ENCODE measurements at places on chromosomes 2 and 18.

GRCh38 chr2:80700961-80701360, 396.4 kb upstream of the LRRTM1 start:
- DNase-seq = no peak

GRCh38 chr2:217154923-217155322, 295.1 kb upstream of the TNP1 start:
- DNase-seq = no peak

GRCh38 chr2:144227427-144228105, 292.4 kb downstream of the ZEB2 start:
- DNase-seq = no peak

DNA sequence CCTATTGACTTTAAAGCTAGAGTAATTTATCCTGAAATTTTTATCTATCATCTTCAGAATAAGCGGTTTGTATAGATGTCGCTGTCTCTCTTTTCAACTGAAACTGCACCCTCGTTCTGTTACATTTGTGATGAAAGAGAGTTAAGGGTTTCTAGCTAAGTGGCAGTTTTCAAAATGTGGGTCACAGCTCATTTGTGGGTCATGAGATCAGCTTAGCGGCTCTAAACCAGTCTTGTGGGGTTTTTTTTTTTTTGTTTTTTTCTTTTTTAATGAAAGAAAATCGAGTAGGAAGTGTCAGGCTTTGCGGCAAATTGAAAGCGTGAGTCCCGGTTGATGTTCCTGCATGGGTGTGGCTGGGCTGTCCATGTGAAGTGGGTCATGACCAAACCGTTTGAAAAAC, 31.2 kb downstream of the SALL3 start:
- DNase-seq = no peak

DNA sequence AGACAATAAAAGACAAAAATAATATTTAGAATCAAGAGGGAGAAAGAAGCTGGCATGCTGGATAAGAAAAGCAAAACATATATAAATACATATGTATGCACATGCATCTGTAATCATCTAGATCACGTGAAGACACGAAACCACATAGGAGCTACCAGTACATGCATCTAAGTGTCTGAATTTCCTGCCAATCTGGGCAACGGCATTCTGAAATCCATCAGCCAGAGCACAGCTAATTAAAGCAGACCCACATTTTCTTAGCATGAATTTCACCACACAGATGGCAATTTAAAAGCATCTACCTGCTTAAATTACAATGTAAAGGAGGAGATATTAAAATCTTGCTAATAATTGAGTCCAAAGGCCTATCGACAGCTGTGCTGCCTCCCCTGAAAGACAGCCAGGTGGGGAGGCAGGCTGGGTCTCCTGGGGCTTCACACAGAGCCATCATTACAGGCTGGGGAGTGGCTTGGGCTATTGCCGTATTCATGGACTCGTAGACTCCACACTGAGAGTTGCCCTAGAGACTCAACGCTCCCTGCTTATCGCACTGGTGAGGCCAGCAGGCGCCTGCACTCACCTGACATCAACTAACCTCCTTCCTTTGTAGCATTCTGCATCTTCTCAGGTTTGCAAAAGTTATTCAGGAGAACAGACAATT, 272.5 kb upstream of the PXDN start:
- DNase-seq = peak; percentile 79

DNA sequence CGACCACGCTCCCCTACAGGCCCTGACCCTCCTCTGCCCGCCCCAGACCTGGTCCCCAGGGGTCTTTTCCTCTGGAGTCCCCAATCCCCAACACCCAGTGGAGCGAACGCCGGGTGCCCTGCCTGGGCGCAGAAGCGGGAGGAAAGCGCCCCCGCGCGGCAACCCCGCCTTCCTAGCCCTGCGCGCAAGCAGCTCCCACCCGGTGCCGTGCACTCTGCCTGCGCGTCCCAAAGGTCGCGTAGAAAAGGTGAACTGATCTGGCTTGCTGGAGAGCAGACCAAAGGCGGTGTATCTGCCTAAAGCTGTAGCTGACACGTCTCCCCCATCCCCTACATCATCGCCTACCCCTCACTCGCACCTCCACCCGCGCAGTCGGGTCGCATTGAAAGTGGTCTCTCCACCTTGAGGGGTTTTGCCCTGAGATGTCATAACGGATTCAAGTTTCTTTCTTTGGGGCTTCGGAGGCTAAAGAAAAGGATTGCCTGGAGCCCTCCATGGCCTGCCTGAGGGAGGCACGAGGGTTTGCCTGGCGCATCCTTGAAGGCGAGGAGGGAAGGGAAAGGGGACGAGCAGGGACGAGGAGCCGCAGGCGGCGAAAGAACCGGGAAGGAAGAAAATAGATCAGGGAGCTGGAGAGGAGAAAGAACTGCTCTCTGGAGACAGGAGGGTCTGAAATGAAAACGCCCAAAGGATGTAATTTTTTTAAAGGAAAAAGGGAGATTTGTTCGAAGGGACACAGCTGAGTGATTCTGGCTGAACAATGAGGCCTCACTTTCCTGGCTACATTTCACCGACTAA, 5.8 kb downstream of the GAD1 start:
- no peak for DNase-seq

DNA sequence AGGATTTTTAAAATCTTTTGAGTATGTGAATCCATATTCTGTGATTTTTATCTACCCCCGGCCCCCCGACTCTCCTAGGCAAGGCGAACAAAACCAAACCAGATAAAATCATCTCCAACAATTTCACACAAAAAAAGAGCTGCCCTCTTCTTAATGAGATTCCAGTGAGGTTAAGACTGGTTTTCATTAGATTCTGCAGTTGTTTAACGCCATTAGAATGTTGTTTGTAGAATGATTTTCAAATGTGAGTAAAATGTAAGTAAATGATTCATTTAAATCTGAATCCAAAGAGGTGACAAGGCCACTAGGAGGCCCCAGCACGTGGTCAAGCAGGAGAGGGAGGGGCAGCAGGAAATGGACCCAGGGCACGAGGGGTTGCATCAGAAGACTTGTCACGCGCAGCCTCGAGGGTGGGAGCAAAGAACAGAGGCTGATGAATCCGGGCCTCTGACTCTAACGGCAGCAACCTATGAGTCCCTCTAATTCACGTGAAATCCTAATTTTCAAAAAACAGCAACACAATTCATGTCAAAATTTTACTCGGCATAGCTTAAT, 24.3 kb upstream of the KLHL29 start:
- DNase-seq = no peak

- no peak for DNase-seq
Measured at GRCh38 chr18:22241921-22242361, 72.6 kb downstream of the GATA6 start.

DNA sequence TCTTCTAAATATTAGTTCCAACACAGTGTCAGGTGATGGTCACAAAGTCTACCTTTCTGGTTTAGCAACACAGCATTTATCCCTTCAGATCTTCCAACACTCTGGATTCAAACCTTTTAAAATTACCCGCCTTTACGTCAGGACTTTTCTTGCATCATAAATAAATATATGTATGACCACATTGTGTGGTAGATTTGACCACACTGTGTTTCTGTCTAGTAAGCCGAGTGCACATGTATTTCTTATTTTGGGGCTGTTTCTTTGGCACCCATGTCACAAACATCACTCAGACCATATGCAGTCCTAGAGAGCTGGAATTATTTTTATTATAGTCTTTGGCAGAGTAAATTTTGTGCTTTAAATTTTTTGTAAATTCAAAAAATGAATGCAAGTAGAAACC, 172.1 kb downstream of the ANKRD44 start:
- DNase-seq = no peak

DNA sequence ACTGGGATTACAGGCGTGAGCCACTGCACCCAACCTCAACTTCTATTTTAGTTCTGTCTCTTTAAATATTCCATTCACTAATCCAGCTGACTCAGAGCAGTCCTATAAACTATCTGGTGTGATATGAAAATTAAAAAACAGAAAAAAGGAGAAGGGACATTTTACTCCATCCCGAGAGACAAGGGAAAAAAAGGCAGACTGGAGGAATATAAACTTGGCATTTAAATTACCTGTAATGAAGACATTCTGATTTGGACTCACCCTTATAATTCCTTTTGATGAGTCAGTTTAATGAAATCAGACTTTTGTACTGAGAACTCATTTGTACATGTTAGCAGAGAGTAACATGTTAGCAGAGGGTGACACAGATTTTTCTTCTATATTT, 74.8 kb upstream of the RIOK3 start:
- no peak for DNase-seq

- no peak for DNase-seq
Measured at GRCh38 chr18:5507756-5508155, 36.0 kb downstream of the EPB41L3 start.

DNA sequence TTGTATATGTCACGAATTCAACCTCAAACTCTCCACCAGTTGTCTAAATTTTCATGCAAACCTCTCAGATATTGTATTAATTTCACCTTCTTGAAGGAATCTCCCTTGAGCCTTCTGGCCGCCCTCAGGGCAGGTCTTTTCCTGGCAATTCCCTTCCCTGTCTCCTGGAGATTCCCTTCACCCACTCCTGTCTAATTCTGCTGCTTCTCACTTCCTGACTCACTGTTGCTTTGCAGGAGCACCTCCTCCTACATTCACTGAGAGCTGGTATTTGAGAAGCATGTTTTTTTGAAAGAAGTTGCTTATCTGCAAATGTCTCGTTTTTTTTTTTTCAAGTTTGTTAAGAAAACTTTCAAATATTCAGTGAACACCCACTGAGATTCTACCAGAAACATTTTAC, 79.9 kb upstream of the OTOS start:
- no peak for DNase-seq

DNA sequence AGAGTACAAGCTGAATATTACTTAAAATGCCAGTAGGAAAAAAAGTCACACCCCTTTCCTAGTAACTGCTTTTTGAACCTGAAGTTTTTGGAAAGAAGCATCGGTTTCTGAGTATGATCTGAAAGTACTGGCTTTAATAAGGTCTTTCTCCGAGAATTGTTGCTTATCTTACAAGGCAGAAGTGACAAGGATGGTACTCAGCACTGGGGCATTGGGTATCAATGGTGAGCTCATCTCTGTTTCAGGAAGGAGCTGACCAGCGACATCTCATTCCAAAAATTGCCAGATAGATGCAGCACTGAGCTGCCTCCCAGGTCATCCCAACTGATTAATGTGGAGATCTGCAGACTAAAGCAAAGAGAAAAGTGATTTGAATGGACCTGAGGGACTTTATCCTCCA, 85.4 kb downstream of the FMNL2 start:
- DNase-seq = no peak

Data from NCI-H1436 treated with DMSO at 0.1 percent for 48 hours (cell line).